ENCODE measurements at places on chromosomes 2 and 18.

DNA sequence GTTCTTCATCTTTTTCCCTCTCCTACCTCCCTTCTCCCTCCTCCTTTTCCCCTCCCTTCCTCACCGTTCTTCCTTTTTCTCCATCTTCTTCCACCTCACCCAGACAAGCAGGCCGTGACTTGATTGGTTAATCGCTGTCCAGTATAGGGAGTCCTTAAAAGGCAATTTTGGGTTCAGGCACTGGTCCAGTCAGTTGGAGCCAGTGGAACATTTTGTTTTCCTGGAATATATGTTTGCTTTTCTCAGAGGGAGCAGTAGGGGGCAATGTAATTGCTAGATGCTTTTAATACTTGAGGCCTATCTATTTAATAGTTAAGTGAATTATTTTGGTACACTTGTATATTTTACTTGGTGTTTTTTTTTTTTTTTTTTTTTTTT lies 15.0 kb downstream of the ELAC1 start:
- no peak for DNase-seq

DNA sequence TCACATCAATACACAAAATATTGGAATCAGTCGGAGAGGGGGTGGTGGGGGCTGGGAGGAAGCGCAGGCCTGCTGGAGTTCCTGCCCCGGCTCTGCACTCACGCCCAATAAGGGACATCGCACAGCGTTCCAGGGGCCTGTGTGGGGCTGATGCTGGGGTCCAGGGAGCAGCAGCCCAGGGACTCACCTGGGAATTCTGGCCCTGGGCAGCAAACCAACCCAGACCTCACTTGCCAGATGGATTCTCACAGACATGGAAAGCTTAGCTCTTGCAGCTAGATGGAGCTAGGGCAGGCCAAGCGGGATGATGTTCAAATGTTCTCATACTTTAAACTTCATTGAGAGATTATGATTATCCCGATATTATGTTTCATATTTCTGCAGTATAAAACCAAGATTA lies 266.6 kb upstream of the TANK start:
- no peak for DNase-seq

DNA sequence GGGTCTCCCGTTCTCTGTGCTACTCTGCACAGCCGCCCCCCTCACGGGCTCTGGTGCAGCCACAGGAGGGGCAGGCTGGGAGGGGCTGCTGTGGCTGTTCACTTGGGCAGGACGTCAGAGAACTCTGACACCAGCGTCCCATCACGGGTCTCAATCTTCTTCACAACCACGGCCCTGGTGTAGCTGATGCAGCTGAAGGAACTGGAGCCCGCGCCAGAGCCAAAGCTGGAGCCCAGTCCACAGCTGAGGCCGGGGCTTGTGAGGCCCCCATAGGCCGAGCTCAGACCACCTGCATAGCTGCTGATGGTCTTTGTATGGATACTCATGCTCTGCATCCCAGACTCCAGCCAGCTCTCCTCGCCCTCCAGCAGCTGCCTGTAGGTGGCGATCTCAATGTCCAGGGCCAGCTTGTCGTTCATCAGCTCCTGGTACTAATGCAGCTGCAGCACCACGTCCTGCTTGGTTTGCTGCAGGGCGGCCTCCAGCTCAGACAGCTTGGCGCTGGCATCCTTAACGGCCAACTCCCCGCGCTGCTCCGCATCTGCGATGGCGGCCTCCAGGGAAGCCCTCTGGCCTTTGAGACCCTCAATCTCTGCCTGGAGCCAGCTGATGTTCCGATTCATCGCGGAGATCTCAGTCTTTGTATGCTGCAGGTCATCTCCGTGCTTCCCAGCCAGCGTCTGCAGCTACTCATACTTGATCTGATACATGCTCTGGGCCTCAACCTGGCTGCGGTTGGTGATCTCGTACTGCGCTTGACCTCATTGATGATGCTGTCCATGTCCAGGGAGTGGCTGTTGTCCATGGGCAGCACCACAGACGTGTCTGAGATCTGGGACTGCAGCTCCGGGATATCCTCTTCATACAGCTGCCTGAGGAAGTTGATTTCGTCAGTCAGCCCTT lies 7.4 kb upstream of the DUSP19 start:
- DNase-seq = peak; percentile 9

DNA sequence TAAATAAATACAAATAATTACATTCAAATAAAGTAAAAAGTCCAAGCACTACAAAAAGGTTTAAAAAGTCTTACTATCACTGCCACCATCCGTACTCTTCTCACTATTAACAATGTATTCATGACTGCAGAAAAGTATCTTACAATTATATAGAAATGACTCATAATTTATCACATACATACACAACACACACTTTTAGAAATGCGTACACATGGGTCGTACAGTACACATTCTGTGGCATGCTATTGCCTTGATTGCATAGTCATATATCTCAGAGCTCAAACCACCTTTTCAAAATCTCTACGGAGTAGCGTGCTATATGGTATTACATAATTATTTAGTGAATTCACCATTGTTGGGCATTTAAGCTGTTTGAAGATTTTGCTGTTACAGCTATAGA lies 41.6 kb upstream of the ANXA4 start:
- no peak for DNase-seq

DNA sequence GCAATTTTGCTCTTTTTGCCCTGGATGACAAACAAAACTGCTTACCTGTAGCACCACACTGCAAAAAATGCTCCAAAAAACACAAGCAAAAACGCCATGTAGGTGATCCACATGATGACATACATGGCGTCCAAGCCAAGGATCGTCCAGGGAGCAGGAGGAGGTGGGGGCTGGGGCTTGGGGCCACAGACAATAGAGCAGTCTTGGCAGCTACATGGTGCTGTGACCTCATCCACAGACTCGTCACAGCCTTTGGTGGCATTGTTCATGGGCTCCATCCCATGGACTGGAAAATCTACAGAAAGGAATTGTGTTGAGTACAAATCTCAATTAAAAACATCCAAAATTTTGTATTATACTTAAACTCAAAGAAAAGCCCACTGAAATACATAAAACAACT lies 26.1 kb downstream of the NPC1 start:
- peak; percentile 72 for DNase-seq

DNA sequence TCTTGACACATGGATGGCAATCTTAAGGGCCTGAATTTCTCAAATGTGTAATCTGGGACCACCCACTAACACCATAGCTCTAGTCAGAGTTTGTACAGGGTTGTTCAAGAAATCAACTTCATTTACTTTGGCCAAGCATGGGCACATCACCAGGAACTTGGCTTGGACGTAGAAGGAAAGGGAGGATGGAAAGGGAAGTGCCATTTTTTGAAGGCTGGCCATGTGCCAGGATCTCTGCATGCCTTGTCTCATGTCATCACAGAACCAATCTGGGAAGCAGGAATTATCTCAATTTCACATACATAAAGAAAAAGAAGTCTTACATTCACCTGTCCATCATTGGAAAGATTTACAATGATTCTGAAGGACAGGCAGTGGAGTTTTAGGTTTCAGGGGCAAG lies 128.1 kb downstream of the ANTXR1 start:
- DNase-seq = no peak

- no peak for DNase-seq
Measured at GRCh38 chr2:85012855-85013254, 41.9 kb downstream of the KCMF1 start.

GRCh38 chr2:10223932-10224720 lies 78.6 kb upstream of the HPCAL1 start:
- no peak for DNase-seq

DNA sequence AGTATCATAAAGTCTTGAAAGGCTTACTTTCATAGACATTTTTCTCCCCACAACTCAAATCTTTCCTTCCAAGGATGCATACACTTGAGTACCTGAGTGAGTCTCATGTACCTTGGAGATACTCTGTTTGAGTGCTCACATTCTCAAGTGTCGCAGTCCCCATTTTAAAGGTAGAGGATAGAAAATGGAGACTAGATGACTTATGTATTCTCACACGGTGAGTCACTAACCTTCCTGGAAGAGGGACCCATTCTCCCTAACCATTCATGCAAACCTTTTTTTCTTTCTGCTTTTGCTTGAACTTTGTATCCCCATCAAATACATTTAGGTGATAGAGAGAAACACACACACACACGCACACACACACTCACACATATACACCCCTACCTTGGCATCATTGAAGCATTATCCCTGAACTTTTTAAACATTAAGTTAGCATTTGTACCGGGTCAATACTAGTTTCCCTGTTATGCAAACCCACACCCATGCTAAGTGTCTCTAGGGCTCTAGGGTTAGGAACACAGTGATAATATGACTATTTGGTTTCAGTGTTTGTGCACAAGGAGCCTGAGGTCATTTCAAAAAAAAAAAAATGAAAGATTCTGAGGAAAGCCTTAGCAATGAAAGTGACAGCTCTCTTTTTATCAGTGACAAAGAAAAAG lies 236.2 kb downstream of the IKZF2 start:
- DNase-seq = no peak

- peak; percentile 88 for DNase-seq
Measured at GRCh38 chr2:49973917-49974368, 819.6 kb upstream of the FSHR start.

DNA sequence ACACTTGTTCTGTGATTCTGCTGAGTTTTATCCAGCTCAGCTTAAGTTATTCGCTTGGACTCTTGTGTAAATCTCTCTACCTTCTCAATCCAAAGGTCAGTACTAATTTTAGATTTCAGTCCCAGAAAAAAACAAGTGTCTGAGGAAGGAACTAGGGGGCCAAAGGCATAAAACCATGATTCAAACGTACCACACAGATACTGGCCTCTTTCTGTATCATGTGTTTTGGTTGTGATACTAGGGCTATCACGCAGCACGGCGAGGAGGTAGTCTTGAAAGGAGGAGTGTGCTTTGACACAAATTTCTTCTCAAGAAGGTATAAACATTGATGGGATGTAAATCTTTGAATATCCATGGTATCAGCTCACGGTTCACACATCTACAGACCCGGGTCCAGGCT lies 8.3 kb downstream of the SERPINE2 start:
- no peak for DNase-seq

DNA sequence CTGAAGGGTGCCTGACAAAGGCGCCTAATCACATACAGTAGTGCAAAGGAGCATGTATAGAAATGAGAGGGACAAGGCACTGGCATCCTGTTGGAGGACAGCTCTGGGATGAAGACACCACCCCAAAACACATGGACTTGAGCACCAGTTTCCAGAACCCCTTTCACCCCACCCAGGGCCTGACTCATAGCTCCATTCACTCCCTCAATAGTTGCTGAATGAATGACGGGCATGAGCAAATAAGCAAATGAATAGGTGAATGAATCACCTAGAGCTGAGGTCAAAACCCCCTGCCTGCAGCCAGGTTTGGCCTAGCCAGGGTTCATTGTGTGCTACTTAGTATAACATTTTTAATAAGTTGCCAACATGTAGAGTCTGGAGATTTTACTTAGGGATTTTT lies 66.3 kb downstream of the NRP2 start:
- no peak for DNase-seq

GRCh38 chr2:39602616-39603015 lies 63.1 kb upstream of the TMEM178A start:
- no peak for DNase-seq

DNA sequence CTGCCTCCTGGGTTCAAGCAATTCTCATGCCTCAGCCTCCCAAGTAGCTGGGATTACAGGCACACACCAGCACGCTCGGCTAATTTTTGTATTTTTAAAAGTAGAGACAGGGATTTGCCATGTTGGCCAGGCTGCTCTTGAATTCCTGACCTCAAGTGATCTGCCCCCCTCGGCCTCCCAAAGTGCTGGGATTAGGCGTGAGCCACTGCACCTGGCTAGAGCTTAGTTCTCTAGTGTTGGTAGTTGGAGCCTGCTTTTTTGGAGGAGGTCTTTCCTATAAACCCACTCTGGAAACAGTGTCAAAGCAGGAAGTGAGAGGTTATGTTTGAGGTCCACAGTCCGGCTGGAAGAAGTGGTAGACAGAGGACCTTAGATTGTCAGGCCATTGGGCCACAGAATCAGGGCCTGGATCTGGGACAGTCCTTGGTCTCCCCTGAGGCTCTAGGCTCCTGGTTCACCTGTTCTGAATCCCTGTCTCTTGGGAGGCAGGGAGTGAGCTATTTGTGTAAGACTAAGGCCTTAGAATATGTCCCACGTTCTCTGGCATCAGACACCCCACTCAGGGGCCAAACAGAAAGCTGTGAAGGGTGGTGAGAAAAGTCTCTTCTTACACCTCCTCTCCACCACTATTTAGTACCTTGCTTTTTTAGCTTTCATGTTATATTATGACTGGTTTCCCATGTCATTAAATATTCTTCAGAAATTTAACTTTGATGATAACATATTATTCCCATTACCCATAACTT lies 34.5 kb downstream of the PCBP1 start:
- no peak for DNase-seq

DNA sequence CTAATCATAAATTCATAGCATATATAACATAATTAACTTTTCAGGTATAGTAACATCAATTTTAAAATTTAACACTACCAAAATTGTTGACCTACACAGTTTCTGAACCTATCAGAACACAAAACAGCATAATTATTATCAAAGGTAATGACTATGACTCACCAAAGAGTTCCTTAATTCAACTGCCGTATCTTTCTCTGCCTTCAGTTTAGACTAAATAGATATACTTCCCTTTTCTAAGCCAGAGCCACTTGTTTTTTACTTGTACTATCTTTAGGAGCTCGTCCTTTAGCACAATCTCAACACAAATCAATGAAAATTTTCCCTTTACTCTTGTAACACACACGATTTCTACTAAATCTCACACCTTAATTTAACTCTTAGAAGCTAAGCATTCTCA lies 54.4 kb downstream of the CCDC88A start:
- no peak for DNase-seq

GRCh38 chr2:189341077-189341476 lies 100.2 kb upstream of the WDR75 start:
- no peak for DNase-seq

GRCh38 chr18:48798334-48799245 lies 152.2 kb downstream of the SMAD7 start:
- no peak for DNase-seq

DNA sequence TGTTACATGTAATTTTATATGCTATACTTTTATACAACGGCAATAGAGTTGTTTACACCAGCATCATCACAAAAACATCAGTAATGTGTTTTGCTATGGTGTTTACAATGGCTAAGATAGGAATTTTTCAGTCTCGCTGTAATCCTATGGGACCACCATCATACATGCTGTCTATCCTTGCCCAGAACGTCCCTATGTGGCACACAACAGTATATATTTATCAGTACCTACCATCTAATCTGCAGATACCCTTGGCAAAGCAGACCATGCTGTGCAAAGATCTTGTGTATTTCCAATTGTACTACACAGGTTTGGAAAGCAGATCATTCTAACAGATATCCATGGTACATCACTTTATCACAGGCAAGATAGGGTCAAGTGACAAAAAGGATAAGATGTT lies 15.3 kb downstream of the RPL31 start:
- no peak for DNase-seq

- no peak for DNase-seq
Measured at GRCh38 chr2:119053700-119054436, 104.7 kb downstream of the C1QL2 start.

GRCh38 chr2:118056801-118057200 lies 31.5 kb upstream of the INSIG2 start:
- no peak for DNase-seq

- no peak for DNase-seq
Measured at GRCh38 chr18:74353169-74353775, 37.6 kb downstream of the C18orf63 start.

GRCh38 chr2:178905261-178905660 lies 98.0 kb upstream of the TTN start:
- no peak for DNase-seq

- DNase-seq = no peak
Measured at GRCh38 chr2:14759082-14759481, 126.6 kb downstream of the LRATD1 start.
